ENCODE measurements at places on chromosomes 7 and 10. TPM values are rescaled to one million over a fixed set of nuclear protein-coding genes. Genes with fewer than 3 reads are reported as not detected.
A peak's percentile ranks its signal among the peaks of the same experiment; 100 is the strongest.

DNA sequence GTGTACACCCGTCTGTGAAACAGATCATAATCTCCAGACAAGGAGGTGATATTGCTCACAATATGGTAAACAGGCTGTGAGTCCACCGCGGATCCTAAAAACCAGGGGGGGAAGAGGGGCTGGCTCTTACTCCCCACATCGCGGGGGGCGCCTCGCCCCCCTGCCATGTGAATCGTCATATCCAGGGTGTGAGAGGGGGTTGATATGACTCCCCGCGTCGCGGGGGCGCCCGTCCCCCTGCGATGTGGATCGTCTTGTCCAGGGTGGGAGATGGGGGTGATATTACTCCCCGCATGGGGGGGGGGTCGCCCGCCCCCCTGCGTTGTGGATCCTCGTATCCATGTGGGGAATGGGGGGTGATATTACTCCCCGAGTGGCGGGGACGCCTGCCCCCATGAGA, 30.9 kb downstream of the OCM2 start:
- H3K36me3 ChIP-seq: peaks cover 3% of the 10 kb centered on the region
- DNase-seq: no peak
- no peak overlapping the region for H3K27ac ChIP-seq
- H3K4me1 ChIP-seq: no peaks in the 10 kb centered on the region
- no peaks in the 10 kb centered on the region for H3K27me3 ChIP-seq

- no peak for DNase-seq
- H3K27me3 ChIP-seq: no peaks in the 10 kb centered on the region
- no peak overlapping the region for H3K4me3 ChIP-seq
- H3K4me1 ChIP-seq: no peaks in the 10 kb centered on the region
- no peak overlapping the region for H3K27ac ChIP-seq
- no peaks in the 10 kb centered on the region for H3K36me3 ChIP-seq
These were observed 37.2 kb downstream of the NKX2-3 start for GRCh38 chr10:99569961-99570360.

GRCh38 chr10:98374217-98374985, 40.6 kb downstream of the PYROXD2 start:
- H3K4me3 ChIP-seq: no peak overlapping the region
- H3K27ac ChIP-seq: no peak overlapping the region
- H3K36me3 ChIP-seq: no peaks in the 10 kb centered on the region
- DNase-seq: no peak

DNA sequence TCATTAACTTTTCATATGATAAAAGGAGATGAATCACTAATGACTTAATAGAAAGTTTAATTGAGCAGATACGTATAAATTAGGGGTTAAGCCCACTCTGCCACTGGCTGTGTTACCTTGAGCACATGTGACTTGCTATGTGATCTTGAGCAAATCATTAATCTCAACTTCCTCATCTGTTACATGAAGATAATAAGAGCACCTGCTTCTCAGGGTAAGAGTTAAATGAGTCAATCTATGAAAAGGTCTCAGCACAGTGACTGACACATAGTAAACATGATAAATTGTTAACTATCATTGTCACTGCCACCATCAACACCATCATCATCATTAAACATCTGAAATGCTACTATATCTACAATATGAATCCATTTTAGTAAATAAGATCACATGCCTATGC, 110.8 kb downstream of the TPK1 start:
- no peak overlapping the region for H3K27ac ChIP-seq
- no peaks in the 10 kb centered on the region for H3K27me3 ChIP-seq
- no peak overlapping the region for H3K4me3 ChIP-seq
- no peaks in the 10 kb centered on the region for H3K36me3 ChIP-seq
- H3K4me1 ChIP-seq: no peaks in the 10 kb centered on the region

DNA sequence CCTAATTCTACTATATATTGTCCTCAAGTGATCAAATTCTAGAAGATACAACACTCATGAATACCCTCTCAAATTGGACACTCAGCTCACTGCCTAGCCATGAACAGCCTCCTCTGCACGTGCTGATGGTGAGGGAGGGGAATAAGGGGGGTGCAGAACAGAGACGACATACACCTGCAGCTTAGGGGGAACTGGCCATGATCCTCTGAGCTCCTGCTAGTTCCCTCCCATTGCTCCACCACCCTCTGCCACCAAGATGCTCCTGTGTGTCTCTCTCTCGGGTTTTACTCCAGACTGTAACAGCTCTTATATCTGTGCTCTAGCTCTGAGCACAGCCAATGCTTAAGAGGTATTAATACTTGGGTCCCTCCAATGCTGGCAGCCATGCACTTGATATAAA, 70.7 kb downstream of the VOPP1 start:
- no peaks in the 10 kb centered on the region for H3K27me3 ChIP-seq
- peaks cover 10% of the 10 kb centered on the region for H3K4me1 ChIP-seq
- H3K4me3 ChIP-seq: no peak overlapping the region

GRCh38 chr7:50339990-50340500, 35.5 kb downstream of the IKZF1 start:
- peak overlapping the region; percentile 28 for H3K4me3 ChIP-seq
- DNase-seq: no peak
- peak overlapping the region; percentile 93 for H3K27ac ChIP-seq
- peaks cover 12% of the 10 kb centered on the region for H3K36me3 ChIP-seq
- H3K27me3 ChIP-seq: no peaks in the 10 kb centered on the region
- H3K4me1 ChIP-seq: peaks cover 95% of the 10 kb centered on the region

DNA sequence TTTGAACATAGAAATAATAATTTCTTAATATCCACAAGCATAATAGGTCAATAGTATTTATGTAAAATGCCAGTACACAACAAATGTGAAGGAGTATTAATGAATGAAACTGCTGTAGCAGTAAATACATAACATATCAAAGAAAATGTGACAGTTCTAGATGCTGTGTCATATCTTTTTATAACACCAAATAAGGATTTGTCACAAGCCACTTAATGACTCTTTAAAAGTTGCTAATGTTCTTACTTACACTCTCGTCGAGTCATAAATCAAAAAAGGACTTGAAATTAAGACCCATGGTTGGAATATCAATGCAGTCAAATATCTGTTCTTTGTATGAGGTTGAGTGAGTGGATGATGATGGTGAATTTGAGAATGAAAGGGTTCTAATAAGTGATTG, 96.6 kb downstream of the CELF2 start:
- no peaks in the 10 kb centered on the region for H3K27me3 ChIP-seq
- H3K27ac ChIP-seq: no peak overlapping the region
- H3K36me3 ChIP-seq: no peaks in the 10 kb centered on the region
- no peak for DNase-seq
- H3K4me3 ChIP-seq: no peak overlapping the region

FAM25A gene
- total RNA-seq: not detected

CALML3 gene
- total RNA-seq: not detected

SCRN1 gene
- total RNA-seq: 2.2 TPM
